ENCODE measurements at places on chromosomes 1 and 21. TPM values are rescaled to one million over a fixed set of nuclear protein-coding genes. Genes with fewer than 3 reads are reported as not detected.
A peak's percentile ranks its signal among the peaks of the same experiment; 100 is the strongest.

DNA sequence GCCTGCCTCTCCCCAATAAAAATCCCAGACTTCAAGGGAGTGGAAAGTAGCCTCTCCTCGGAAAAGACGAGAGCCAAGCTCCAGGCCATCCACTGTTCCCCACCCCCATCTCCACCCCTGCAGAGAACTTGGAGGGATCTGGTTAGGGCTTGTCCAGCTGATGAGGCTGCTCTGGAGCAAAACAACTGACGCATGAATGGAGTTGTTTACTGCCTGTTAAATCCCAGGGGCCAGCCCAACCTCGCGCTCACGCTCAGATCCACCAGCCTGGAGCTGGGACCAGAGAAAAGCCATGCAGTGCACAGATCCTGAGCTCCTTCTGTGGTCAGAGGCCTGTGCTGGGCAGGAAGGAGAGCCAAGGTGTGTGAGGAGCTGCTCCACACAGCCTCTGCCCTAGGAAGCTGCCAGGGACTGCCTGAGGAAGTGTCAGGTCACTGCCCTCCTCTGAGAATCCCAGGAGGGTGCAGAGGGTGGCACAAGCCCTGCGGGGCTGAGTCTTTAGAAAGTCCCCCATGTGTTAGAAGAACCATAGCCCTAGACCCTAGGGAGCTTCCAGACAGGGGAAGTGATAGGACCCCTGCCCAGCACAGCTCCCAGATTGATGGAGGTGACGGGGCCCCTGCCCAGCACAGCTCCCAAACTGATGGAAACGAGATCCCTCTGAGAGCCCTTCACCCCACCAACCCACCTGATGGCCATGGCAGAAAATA lies 109.0 kb upstream of the IPO9 start:
- DNase-seq = peak; percentile 95

CFAP141 gene
- not detected for total RNA-seq

DNA sequence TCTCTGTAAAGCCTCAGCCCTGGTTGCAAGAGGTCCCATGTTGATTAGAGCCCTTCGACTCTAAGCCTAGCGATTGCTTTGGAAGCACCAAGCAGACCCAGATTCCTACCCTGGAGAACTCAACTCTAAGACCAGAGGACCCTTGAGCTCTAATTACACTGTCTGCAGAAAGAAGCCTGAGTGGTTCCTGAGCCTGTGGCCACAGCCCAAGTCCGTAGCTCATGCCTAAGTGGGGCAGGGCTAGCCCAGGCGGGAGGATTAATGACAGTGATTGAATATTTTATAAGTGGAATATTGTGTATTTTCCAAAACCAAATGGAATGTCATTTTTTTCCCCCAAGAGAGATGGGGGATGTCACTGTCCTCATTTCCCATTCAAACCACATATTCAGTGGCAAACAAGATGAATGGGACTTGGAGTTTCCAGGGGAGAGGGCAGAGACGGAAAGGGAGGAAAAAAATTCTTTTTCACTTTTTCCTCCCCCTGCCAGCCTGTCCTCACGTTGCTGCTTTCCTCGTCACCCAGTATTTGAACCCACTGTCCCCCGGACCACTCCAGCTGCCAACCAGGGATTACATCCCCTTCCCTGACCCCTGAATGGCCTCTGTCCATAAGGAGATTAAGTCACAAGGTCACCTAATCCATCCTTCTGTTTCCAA lies 79.6 kb upstream of the CTTNBP2NL start:
- DNase-seq = no peak

HSF2BP gene
- total RNA-seq = 2.7 TPM

DNA sequence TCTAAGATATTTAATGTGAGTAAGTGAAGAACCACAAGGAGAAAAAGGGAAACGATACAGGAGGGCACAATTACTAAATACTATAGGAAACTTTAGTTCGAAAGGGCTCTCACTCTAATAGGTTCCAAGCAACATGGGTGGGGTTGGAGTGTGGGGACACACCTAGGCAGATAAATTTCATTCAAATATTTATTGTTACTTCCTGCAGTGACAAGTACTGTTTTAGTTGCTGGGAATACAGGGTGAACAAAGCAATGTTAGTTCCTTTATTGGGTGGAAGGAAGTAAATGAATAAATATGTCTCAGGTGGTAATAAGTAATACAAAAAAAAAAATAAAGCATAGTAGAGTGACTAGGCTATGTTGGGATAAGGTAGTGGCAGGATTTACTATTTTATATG lies 73.2 kb upstream of the B3GALT2 start:
- no peak for DNase-seq

LRRC40 gene
- total RNA-seq = 9.1 TPM

- no peak for DNase-seq
Measured at GRCh38 chr1:235954306-235955283, 87.9 kb upstream of the LYST start.

GRCh38 chr21:42143111-42143510 lies 72.0 kb downstream of the UMODL1 start:
- DNase-seq = no peak

GRCh38 chr1:112307930-112308591 lies 88.0 kb upstream of the CTTNBP2NL start:
- DNase-seq = no peak

CR2 gene
- not detected for total RNA-seq

DNA sequence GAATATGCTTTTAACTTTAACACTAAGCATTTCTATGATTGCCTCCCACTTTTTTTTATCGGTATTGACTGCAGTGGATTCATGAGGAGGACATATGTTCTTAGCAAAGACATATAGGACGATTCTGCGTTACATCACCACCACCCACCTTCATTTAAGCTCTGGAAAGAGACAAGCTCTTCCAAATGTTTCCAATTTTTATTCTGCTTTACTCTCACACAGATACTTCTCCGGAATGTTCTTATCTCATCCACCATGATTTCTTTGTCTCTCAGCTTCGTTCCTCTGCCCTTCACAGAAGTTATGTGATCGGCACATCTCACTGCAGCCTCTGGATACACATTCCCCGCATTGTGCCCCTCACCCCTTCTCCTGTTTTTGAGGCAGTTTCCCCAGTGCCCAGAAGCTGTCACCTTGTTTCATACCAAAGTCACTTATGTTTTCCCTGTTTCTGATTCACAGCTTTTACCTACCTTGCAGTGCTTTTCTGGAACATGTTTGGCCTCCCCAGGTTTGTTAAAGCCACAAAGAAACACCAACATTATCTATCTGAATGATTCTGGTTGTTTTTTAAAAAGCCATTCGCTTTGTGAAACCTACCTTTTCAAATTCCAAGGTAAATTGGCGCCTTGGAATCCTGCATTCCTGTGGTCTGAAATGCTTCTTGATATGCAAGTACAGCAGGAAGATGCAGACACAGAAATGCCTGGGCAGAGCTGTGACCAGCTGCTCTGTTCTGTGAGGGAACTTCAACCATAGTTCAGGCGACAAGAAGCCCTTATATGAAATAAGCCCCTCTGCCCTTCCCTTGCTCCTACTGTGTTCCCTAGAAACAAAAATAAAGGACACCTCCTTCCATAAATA lies 1020.2 kb downstream of the TTLL7 start:
- DNase-seq = no peak

MYOG gene
- total RNA-seq = not detected

AMY1A gene
- total RNA-seq = not detected

Data from vagina (tissue), 2 donors.